ENCODE measurements at places on chromosomes 13 and 19.

DNA sequence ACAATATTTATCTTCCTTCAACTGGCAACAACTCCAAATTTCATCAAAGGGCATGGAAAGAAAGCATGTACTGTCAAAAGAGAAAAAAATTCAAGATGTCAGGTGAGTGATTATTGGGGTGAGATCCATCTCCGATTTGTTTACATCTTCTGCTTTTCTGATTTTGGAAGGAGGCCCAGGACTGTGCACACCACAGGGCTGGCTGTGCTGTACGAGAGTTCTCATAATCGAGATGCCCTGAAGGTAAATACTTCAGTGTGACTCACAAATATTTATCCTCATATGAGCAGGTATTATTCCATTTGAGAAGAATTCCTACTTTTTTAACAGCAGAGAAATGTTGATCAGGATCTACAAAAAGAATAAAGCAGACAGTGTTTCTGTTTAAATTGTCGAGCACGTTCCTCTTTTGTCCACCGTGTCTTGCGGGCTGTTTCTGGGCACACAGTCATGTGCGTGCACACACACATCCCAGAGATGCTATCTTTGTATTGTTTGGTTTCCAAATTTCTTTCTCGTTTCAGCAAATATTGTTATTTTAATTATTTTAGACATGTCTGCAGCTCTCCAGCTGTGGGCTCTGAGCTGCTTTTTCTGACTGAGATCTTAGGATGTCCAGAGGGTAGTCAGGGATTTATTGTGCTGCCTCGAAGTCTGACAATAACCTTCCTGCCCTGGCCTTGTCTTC, 103.8 kb downstream of the KL start:
- no peak for DNase-seq

DNA sequence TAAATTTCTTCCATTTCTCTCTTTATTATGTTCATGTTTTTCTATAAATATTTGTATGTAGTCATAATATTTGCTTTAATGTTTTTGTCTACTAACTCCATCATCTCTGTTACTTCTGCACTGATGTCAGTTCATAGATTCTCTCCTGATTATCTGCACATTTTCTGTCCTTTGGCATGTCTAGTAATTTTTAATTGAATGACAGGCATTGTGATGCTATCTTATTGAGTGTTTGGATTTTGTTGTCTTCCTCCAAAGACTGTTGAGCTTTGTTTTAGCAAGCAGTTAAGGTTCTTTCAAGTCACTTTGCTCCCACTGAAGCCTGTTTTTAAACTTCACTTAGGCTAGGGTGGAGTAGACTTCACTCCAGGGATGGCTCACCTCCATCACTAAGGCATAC, 276.8 kb downstream of the DLEU7 start:
- no peak for DNase-seq

DNA sequence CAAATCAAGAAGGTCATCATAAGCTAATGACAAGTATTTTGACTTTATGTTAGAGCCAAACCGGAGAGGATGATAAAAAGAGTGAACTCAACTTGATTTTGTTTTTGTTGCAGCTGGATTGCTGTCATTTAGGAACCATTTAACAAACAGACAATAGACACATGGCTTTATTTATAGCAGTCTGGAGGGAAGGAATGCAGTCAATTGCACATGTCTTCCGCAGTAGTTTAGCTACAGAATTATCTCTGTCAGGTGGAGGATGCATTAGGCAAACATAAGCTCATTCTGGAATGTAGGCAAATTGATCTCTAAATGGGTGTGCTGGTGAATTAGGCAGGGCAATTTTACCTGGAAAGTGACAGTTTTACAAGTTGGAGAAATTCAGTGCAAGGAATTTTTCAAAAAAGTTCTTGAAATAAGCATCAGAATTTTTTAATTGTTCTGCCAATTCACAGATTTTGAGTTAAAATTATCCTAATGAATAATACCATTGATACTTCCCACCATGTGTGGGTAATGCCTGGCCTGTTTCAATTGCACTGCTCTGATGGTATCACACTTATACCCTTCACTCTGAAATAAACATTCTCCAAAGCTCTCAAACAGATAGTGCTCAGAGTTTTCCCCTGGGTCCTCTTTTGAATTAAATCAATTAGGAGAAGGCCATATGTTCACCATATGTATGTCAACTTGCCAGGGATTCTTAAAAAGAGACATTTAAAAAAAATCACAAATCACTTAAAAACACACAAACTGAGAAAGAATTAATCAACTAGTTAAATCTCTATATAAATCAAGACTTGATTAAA, 318.3 kb downstream of the NDFIP2 start:
- DNase-seq = no peak

- DNase-seq = no peak
Observed at GRCh38 chr13:47215736-47216135, 318.9 kb upstream of the HTR2A start.

GRCh38 chr19:17841371-17841809, 6.4 kb downstream of the JAK3 start:
- no peak for DNase-seq

GRCh38 chr13:30307194-30307970, at the start of gene KATNAL1:
TSS of gene KATNAL1 (minus strand) at chr13:30307551. CDS start at chr13:30283777, 23,774 bp downstream.
- DNase-seq = peak; percentile 44

- peak; percentile 34 for DNase-seq
Observed at GRCh38 chr13:41054212-41054877, 7.0 kb upstream of the WBP4 start.

- DNase-seq = no peak
Observed at GRCh38 chr13:26920614-26921355, 160.2 kb upstream of the GPR12 start.

GRCh38 chr13:78241278-78241919, 322.8 kb upstream of the EDNRB start:
- no peak for DNase-seq

GRCh38 chr19:19305696-19306095, 14.6 kb downstream of the SUGP1 start:
- DNase-seq = no peak

GRCh38 chr19:29326351-29326750, 113.4 kb upstream of the UQCRFS1 start:
- DNase-seq = no peak

DNA sequence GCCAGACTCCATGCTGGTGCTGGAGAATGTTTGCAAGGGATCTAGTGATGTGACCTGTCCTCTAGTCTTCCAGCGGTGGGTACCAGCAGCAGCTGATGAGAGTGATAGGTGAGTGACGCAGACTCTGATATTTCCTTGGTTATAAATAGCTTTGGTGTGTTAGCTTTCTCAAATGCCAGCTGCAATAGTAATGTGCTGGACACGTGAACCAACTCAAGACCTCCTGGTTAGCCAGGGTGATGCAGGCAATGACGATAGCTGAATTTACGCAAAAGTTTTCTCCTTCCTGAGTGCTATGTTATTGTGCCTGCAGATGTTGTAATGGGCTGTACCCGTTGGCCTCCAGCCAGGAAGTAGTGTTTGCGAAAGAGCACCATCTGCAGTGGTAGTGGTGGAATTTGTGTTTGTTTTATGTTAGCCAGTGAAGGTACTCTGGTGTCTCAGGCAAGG, 129.5 kb downstream of the CYSLTR2 start:
- DNase-seq = peak; percentile 2

- DNase-seq = no peak
Observed at GRCh38 chr19:51043497-51043896, 8.7 kb upstream of the KLK12 start.

DNA sequence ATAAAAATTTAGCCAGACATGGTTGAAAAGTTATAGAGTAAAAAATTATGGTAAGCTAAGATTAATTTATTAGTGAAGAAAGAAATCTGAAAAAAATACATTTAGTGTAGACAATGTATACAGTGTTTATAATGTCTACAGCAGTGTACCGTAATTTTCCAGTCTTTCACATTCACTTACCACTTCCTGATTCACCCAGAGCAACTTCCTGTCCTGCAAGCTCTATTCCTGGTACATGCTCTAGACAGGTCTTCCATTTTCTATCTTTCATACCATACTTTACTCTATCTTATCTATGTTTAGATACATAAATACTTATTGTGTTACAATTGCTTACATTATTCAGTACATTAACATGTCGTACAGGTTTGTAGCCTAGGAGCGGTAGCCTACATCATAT, 1387.8 kb upstream of the ATXN8OS start:
- DNase-seq = no peak

DNA sequence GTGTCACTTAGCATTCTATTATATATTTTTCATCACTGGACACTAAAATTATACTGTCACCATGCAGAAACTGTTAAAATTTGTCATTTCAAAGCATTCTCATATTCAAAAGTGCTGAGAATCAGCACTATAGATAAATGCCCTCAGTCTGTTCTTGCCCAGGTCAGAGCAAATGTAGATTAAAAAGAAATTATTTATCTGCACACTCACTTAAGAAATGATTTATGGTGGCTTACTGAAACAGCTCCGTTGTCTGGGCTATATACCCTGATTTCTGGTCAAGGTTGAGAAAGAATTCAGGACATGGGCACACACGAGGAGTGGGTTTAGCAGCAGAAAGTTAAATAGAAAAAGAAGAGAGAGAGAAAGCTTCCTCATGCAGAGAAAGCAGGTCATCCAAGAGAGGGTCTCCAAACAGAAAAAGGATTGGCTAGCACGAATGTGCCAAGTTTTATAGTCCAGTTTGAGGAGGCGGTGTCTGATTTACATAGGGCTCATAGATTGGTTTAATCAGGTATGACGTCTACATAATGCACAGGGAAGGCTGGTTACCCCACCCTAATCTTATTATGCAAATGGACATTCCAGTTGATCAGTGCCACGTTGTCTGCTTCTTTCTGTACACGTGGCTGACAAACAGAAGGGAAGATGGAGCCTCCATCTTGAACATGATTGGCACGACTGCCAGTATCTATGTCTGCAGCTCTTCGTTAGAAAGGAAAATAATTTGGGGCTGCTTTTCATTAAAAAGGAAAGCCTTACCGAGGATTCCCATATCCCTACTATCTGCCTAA, 47.3 kb upstream of the N4BP2L1 start:
- DNase-seq = no peak

- no peak for DNase-seq
Observed at GRCh38 chr19:19545707-19546106, 7.6 kb downstream of the CILP2 start.

DNA sequence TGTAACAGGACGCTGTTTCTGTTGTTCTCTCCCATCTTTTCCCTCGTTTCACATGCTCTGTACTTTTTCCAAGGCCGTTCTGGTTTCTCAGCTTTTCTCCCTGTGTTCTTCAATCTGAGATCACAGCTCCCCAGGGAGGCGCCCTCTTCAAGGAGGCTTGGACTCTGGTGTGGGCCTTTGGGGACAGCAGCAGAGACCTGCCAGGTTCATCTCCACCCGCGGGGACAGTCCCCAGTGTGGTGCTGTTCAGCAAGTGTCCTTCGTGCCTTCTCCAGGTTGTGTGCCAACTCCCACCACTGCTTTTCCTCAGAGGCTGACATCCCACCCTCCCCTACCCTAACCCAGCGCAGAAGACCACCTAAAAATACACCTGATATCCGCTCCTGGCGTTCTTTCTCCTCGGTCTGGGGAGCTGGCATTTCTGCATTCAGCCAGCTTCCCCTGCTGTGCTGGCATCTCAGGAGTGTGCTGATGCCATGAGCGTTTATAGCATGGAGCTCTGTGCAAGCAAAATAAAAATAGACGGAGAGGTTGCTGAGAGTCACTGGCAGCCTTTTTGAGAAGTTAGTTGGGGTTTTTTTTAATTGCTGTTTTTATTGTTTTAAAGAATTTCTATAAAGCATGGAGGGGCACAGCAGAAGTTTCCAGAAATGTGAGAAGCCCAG, 149.4 kb downstream of the STK24 start:
- DNase-seq = no peak

DNA sequence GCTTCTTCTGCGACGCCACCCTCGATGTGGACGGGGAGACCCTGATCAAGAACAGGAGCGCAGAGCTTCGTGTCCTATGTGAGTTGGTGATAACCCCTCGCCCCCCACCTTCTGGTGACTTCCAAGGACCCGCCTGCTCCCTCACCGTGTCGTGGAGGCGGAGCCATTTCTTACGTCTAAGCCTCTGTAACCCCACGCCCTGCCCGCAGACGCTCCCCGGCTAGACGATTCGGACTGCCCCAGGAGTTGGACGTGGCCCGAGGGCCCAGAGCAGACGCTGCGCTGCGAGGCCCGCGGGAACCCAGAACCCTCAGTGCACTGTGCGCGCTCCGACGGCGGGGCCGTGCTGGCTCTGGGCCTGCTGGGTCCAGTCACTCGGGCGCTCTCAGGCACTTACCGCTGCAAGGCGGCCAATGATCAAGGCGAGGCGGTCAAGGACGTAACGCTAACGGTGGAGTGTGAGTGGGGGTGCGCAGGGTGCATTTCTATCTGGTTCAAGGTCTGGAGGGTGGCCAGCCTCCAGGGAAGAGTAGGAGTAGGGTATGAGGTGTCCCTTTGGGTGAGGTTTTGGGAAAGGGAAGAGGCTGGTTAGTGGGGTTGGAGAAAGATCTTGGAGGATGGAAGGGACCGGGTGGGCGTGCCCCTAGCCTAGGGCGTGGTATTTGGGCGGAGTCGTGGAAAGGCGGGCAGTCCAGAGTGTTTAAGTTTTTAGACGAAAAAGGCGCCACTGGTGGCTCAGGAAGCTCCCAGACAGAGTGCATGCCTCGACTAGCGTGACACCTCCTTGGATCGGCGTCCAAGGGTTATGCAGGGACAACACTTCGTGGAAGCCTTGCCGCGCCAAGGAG, 3.3 kb downstream of the ICAM5 start:
- DNase-seq = no peak

GRCh38 chr13:41994696-41995095, 33.8 kb upstream of the VWA8 start:
- DNase-seq = no peak

Data from T-cell (primary cell).